SJCRH30 (cell line): ENCODE measurements at places on chromosomes 4 and X. TPM values are rescaled to one million over a fixed set of nuclear protein-coding genes. Genes with fewer than 3 reads are reported as not detected.

The SLC25A14 gene
- total RNA-seq: 13.9 and 17.8 TPM in 2 replicates

The GPR82 gene
- total RNA-seq: not detected in 2 replicates

The CTAG2 gene
- 4.1 and 4.2 TPM in 2 replicates for total RNA-seq

DNA sequence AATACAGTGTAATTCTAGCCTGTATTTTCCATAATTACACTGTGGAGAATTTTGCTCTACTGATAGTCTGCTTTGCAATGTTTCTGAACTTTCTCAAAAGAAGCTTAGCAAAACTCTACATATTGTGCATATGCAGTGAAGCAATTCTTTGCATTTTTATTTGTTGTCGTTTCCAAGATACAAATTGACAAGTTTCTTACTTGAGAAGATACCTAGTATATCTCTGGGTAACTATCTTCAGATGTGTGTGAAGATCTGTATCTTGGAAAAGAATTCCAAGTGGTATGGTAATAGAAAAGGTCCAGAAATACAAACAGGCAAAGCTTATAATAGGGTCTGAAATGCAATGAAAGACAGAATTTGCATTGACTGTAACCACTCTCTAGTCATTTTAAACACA is 1119.8 kb upstream of the INTU start:
- H3K27me3 ChIP-seq: no peaks in the 10 kb centered on the region
- no peaks in the 10 kb centered on the region for H3K4me1 ChIP-seq
- no peak overlapping the region for H3K4me3 ChIP-seq
- DNase-seq: no peak
- no peaks in the 10 kb centered on the region for H3K36me3 ChIP-seq

- H3K36me3 ChIP-seq: no peaks in the 10 kb centered on the region
- peak overlapping the region; percentile 67 for H3K4me3 ChIP-seq
Observed at GRCh38 chr4:88283661-88284438, 511 bp downstream of the PPM1K start.

The RAB9B gene
- 0.69 and 0.99 TPM in 2 replicates for total RNA-seq

DNA sequence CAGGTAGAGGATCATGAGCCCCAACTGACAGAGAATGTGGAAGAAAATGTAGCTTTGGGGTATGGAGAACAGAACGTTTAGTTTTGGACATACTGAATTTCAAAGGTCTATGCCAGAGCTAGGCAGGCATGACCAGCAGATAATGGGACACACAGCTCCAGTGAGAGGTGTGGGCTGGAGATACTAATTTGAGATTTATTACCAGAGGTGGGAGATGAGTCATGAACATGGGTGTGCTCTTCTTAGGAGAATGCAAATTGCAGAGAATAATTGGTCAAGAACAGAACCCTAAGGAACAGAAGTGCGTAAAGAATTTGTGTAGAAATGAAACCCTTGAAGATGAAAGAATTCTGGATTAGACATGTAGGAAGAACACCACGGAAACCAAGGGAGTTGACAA is 125.2 kb downstream of the PACRGL start:
- H3K4me3 ChIP-seq: no peak overlapping the region
- H3K36me3 ChIP-seq: no peaks in the 10 kb centered on the region
- H3K27ac ChIP-seq: no peak overlapping the region
- H3K4me1 ChIP-seq: no peaks in the 10 kb centered on the region
- H3K27me3 ChIP-seq: no peaks in the 10 kb centered on the region; the same call in 1 of the 2 replicates

DNA sequence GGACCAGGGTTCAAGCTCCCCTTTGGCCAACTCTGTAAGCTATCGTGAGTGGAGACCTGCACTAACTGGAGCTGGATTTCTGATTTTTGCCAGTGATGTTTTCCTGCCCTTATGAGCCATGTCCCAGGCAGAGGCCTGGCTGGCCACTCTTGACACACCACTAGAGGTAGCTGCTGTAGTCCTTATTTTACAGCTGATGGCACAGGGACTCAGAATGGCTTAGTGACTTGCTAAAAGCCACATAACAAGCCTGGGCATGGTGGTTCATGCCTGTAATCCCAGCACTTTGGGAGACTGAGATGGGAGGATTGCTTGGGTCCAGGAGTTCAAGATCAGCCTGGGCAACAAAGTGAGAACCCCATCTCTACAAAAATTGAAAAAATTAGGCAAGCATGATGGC is 33.4 kb downstream of the CYTL1 start:
- no peaks in the 10 kb centered on the region for H3K4me1 ChIP-seq
- peaks cover 14% of the 10 kb centered on the region for H3K27me3 ChIP-seq
- H3K27ac ChIP-seq: no peak overlapping the region
- DNase-seq: peak; percentile 41
- H3K36me3 ChIP-seq: no peaks in the 10 kb centered on the region

GRCh38 chrX:29762006-29762405 is 453.4 kb upstream of the MAGEB2 start:
- no peak for DNase-seq
- no peaks in the 10 kb centered on the region for H3K36me3 ChIP-seq
- no peak overlapping the region for H3K4me3 ChIP-seq
- no peak overlapping the region for H3K27ac ChIP-seq
- no peaks in the 10 kb centered on the region for H3K27me3 ChIP-seq
